ENCODE measurements at places on chromosomes 11 and 22. TPM values are rescaled to one million over a fixed set of nuclear protein-coding genes. Genes with fewer than 3 reads are reported as not detected.

GRCh38 chr11:122491509-122491908, 164.0 kb upstream of the UBASH3B start:
- DNase-seq: no peak

DNA sequence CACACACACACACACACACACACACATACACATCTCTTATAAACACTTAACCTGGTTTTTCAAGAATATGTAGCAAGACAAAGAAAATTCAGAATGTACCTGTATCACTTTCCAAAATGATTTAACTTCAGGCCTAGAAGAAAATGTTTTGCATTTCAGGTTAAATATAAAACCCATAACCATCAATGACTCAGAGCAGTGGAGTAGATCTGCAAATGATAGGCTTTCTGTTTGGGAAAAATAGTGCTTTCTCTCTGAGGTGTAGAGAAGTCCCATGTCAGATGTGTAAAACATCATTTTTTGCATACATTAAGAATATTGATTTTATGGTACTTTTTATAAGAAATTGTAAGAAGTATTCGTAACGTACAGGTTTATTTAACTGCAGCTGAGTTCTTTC, 116.9 kb downstream of the STK33 start:
- no peak for DNase-seq

DNA sequence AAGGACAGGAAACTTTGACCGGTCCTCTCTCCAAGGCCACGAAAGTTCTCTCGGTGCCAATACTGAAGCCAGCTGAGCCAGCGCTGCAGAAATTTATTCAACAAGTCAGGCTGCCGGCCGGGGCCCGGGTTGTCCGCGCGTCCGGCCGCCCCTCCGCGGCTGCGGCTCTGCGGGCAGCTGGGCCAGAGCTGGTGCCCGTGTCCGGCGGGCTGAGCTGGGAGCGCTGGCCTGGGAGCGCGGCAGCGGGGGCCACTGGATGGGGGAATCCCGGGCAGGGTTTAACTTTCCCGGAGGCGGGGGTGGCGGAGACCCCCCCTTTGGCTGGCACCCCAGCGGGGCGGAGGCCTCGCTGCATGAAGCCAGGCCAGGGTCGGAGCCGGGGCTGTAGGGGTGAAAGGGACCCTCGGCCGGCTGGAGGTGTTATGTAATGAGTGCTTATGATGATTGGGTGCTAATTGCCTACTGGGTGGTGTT, 12.3 kb upstream of the CACNA1I start:
- no peak for DNase-seq

DNA sequence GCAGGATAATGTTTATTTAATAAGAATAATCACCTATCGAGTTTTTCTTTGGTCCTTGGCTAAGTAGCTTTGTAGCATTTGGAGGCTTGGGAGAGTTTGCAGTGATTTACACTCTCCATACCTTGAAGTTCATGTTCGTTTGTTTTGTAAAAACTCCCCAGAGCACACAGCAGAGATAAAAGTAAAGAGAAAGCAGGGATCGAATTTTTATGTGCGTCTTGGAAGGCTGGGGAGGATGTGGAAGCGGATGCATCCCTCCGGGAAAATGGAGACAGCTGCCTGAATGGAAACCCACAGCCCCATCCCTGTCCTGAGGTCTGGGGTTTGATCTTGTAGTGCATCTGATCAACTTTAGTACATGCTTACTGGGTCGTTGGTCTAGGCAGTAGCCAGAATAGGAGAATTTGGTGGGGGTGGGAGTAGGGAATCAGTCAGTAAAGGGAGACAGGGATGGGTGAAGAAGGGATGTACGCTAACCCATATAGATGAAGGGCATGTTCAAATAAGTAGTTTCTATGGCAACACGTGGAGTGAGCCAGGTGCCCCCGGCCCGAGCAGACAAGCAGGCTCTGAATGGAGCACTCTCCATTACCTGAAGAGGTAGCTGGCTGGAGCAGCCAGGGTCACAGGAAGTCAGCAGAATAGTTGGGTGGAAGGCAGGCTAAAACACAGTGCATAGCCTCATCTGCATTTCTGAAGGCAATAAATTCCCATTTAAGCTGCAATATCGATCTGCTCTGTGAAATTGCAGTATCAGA, 147.8 kb downstream of the COMMD9 start:
- no peak for DNase-seq

GRCh38 chr11:96006037-96006436, 82.1 kb upstream of the MTMR2 start:
- DNase-seq: no peak

DNA sequence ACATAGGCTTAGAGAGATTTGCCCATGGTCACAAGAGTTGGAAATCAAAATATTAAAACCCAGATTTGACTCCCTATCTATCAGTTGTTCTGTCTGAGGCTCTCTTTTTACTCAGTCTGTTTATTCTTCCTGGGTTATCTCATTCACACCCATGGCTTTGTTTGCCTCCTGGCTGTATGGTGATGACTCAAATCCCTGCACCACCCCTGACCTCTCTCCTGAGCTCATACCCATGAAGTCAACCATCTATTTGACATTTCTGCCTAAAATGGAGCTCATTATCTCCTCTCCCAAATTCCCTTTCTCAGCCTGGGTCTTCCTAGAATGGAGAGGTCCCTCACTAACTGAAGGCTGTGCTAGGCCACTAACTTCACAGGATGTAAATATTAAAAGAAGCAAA, 27.8 kb upstream of the CCDC134 start:
- DNase-seq: no peak

- no peak for DNase-seq
These were observed 51.2 kb upstream of the ELF5 start for GRCh38 chr11:34564807-34565241.

The GDPD4 gene
- not detected for total RNA-seq

- DNase-seq: peak; percentile 35
These were observed 152.8 kb downstream of the NCAM1 start for GRCh38 chr11:113113801-113114704.

GRCh38 chr11:12756454-12756806, 82.2 kb downstream of the TEAD1 start:
- no peak for DNase-seq

The CCDC116 gene
- total RNA-seq: not detected

GRCh38 chr22:23106344-23106743, 35.4 kb downstream of the RSPH14 start:
- no peak for DNase-seq

The UCP2 gene
- total RNA-seq: 30.4 TPM

The UCP3 gene
- 0.05 TPM for total RNA-seq

DNA sequence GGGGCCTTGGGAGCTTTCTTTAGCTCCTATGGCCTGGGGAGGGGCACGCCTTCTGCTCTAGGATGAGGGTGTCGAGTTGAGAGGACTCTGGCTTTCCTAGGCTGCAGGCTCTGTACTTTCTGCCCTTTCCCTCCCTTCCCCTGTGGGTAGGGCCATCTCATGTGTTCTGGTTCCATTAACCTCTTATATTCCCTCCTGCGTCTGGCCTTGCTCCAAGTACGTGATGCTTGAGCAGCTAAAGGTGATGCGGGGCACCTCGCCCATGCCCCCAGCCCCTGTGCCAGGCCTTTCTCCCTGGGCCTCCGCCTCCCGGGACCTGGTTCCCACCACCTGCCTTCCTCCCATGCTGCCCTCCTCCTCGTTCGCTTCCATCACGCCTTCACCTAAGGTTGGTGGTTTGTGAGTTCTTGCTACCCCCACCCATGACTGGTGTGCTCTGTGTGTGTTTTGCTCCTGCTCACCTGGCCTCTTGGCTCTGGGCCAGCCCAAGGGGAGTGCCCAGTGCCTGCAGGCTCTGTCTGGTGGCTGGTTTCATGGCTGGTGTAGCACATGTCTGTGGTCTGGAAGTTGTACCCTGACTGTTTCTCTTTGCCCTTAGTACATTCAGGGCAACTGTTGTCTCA, 34.1 kb downstream of the PHLDB1 start:
- DNase-seq: no peak

The LRRC55 gene
- total RNA-seq: not detected

GRCh38 chr11:68013611-68014156, 3.6 kb downstream of the ALDH3B1 start:
- no peak for DNase-seq
